ENCODE measurements at places on chromosomes 4 and X. TPM values are rescaled to one million over a fixed set of nuclear protein-coding genes. Genes with fewer than 3 reads are reported as not detected.
A peak's percentile ranks its signal among the peaks of the same experiment; 100 is the strongest.

- peak; percentile 56 for DNase-seq
- no peaks in the 10 kb centered on the region for H3K36me3 ChIP-seq
- no peaks in the 10 kb centered on the region for H3K27me3 ChIP-seq
- no peaks in the 10 kb centered on the region for H3K4me1 ChIP-seq
- H3K27ac ChIP-seq = no peak overlapping the region
- no peak overlapping the region for H3K4me3 ChIP-seq
These were observed 50.1 kb downstream of the CFAP299 start for GRCh38 chr4:80385397-80386280.

DNA sequence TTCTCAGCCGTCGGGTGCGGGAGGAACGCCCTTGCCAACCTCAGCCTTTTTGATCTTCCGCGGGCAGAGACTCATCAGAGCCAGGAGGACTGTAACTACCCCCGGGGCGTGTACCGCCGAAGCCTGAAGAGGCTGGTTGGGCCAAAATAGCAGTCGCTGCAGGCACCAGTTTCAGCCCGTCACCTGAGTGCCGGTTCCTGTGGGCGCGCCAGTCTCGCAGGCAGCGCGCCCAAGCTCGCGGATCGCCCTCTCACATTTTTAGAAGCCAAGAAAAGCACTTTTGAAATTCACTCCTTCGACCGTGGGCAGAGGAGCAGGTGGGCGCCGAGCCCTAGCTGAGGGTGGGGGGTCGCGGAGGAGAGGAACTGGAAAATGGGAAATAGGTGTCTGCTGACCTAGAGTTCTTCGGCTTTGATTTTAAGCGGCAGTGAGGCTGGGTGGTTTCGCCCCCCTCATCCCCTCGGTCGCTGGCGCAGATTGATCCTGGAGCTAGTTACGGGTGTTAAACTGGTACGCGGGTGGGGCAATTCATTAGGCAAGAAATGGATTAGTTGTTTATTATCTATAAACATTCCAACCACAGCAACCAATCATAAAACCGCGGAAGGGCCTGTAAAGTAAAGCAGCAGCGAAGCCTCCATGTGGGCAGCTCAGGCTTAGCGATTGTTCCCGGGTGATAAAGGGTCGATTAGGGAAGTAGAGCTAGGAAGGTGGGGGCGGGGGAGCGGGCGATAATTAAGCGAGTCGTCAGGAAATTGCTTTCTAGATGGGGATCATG lies 69.2 kb downstream of the FBXO8 start:
- no peak overlapping the region for H3K27ac ChIP-seq
- peaks cover 25% of the 10 kb centered on the region for H3K4me1 ChIP-seq
- peaks cover 96% of the 10 kb centered on the region for H3K27me3 ChIP-seq
- H3K36me3 ChIP-seq = no peaks in the 10 kb centered on the region

NLGN3 gene
- total RNA-seq = 0.69 TPM

PWWP3B gene
- total RNA-seq = 1.1 TPM

KIAA1210 gene
- total RNA-seq = not detected

CCNB3 gene
- total RNA-seq = 0.46 TPM

DMRTC1B gene
- total RNA-seq = 0.29 TPM

CXorf49 gene
- total RNA-seq = not detected

SLITRK2 gene
- 0.32 TPM for total RNA-seq
